ENCODE measurements at places on chromosomes 16 and 17. TPM values are rescaled to one million over a fixed set of nuclear protein-coding genes. Genes with fewer than 3 reads are reported as not detected.

The IRX6 gene
- not detected for total RNA-seq

The MSI2 gene
- total RNA-seq = 96.0 TPM

The TMEM235 gene
- not detected for total RNA-seq

The AIPL1 gene
- not detected for total RNA-seq

The KRT17 gene
- total RNA-seq = 0.25 TPM

The TOX3 gene
- not detected for total RNA-seq

The KRT20 gene
- total RNA-seq = not detected

The CCL8 gene
- not detected for total RNA-seq

The PRSS27 gene
- 1.7 TPM for total RNA-seq

The HCRT gene
- total RNA-seq = not detected

The PIPOX gene
- total RNA-seq = 1.6 TPM

The TBC1D3 gene
- total RNA-seq = not detected

The PHOSPHO1 gene
- total RNA-seq = not detected

The PTX4 gene
- total RNA-seq = not detected

The EFNB3 gene
- not detected for total RNA-seq

The RAD51D gene
- 26.7 TPM for total RNA-seq

The CIAO2B gene
- 95.2 TPM for total RNA-seq

The OR4D1 gene
- total RNA-seq = 0.54 TPM

The SLC6A2 gene
- not detected for total RNA-seq

The ANKRD40CL gene
- total RNA-seq = not detected

The PIRT gene
- total RNA-seq = not detected
